ENCODE measurements at places on chromosomes 5 and 9. TPM values are rescaled to one million over a fixed set of nuclear protein-coding genes. Genes with fewer than 3 reads are reported as not detected.

Gene PCDHGC5
- total RNA-seq = 0.89 TPM

DNA sequence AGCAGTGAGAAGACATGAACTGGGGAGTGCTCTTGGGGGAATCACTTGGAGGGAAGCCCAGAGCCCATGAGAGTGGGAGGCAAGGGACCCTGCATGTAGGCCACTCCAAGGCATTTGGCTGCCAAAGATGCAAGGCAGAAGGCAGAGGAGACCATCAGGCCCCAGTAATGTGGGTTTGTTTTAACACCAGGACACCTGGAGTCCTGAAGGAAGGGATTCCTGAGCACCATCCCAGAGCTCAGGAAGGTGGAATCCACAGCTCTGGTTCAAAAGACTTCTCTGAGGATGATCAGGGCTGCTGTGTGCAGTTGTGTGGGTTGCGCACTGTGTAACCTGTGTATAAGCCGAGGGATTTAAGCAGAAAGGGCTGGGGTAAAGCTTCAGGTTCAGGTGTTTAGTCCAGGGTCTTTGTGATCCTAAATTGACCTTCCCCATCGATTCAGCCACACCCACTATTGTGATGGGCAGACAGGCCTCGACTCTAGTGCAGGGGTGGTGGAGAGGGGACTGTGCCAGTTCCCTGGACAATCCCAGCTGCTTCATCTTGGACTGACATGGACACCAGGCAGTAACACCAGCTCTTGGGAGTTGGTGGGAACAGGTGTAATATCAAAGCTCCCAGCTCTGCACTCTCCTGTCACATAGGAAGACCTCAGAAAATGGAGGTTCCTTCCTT, 11.0 kb downstream of the B4GALT7 start:
- DNase-seq = no peak

GRCh38 chr9:93592008-93592642, 15.7 kb downstream of the PHF2 start:
- DNase-seq = no peak

DNA sequence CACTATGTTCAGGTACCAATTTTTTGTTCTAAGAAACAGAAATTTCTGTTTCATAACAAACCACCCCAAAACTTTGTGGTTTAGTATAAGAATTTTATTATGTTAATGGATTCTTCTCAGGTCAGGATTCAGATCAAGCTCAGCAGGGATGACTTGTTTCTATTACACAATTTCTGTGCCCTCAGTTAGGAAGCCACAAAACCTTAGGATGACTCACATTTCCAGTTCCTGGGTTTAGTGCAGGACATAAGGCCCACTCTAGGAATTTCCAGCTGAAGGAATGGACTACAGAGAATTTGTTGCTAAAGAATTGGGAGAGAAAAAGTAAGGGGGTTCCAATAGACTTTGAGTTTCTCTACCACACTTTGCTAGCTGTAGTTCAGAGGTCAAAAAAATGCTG, 629.3 kb downstream of the ANXA1 start:
- no peak for DNase-seq

DNA sequence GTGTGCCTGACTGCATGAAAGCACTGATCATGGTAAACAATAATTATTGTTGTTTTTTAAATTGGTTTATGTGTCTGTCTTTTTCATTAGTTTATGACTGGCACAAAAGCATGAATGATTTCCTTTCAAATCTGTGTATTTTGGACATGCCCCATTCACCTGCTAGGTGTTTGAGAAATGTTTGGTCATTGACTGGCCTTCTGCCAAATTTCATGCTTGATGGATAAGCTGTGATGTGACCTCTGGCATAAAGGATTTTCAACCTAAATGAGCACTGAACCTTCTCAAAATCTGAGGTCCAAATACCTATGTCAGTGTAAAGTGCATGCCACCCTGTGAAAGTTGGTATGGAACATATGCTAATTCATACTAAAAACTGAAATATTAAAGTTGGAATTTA, 204.5 kb downstream of the BRINP1 start:
- no peak for DNase-seq

GRCh38 chr5:99070822-99071221, 142.0 kb upstream of the CHD1 start:
- no peak for DNase-seq

DNA sequence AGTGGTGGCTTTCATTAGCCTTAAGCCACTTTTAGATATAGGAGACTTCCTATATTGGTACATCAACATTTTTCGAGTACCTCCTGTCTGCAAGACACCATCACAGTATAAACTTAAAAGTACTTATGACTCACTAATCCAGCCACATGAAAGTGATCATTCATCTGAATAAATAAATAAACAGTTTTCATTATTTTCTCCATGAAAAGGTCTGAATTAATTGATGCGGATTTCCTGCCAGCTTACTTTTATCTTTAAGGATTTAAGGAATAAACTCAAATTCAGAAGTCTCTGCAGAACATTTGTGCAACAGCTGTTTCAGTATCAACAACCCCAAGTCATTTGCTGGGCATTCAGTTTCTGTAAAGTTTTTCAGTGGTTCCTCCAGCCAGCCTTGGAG, 4.0 kb downstream of the SAP30L start:
- DNase-seq = no peak

DNA sequence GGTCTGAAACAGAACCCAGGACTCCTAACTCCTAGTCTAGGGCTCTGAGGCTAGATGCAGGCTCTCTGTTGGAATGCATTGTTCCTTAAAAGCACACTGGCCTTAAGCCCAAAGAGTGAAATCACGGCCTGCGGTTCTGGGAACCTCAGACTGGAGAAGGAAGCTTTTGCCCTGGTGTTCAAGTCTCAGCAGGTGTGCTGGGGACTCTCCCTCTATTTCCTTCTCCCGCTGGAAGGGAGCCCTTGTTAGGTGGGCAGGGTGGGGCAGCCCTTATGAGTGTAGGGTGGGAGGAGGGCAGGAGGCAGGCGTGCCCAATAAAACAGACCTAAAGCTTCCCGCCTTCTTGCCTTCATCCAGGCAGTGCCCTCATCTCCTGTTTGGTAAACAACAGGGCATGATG, 1.8 kb upstream of the PPARGC1B start:
- DNase-seq = peak; percentile 79

DNA sequence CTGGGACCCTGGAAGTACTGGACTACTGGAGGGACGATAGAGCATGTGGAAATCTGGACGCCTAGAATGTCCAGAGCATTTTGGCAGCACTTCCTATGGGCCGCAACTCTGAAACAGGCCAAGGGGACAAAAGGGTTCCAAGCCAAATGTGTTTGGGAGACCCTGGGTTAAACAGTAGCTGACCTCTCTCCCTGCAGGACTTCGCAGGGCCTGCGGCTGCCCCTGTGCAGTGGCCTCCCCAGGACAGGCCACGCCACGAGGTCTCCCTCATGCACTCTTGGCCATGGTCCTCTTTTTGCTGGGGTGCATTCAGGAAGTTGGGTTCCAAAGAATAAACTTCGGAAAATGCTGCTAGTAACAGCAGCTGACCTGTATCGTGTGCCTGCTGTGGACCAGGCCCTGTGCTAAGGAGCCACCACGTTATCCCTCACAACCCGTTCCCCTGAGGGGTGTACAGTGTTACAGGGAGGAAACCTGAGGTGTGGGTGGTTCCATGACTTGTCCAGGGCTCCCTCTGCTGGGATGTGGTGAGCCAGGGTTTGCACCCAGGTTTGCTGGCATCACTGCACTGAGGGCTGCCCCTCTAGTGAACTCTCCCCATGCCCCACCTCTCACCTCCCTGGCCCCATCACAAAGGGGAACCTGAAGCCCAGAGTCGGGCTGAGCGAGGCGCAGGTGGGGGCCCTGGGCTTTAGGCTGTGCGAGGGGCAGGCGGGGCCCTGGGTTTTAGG, 79.4 kb downstream of the AMBP start:
- DNase-seq = no peak

DNA sequence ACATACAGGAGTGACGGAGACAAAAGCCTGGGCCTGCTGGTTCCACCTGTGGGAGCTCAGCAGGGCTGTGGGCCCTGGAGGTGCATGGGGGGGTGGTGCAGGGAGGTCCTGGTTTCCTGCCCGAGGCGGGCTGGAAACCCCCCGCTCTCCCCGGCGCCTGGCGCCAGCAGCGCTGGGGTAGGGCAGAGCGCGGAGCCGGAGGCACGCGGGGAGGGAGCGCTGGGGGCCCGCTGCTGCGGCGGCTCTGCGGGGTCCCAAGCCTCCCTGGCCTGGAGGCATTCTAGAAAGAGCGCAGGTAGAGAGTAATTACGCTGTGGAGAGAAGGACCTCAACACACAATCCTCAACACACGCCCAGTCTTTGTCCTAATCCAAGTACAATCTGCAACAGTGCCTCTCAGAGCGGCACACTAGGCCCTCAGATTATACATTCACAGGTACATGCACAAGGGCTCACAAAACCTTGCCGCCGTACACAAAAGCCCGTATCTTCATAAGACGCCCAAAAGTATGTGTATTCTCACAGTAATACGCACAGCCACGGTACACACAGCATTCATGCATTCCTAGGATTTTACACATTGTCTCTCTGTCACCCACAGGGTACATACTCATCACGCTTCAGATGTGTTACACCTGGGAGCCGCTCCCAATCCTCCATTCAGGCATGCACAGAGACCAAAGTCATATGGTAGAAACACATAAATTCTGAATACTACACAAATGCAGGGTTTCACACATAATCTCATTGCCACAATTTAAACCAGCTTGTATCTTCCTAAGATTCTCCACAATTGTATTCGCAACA, 2.1 kb upstream of the HAND1 start:
- DNase-seq = no peak
